GM12878 (cell line): ENCODE measurements at places on chromosomes 4 and X. TPM values are rescaled to one million over a fixed set of nuclear protein-coding genes. Genes with fewer than 3 reads are reported as not detected.

Gene AVPR2
- not detected in 2 replicates for total RNA-seq

Gene RTL9
- 0.19 and 0.21 TPM in 2 replicates for total RNA-seq

Gene BANK1
- 0.37 and 0.44 TPM in 2 replicates for total RNA-seq

Gene CXCL13
- not detected in 2 replicates for total RNA-seq

Gene DMRTC1
- not detected in 2 replicates for total RNA-seq

Gene AFP
- total RNA-seq, result 0.69 and 0.72 TPM in 2 replicates

Gene FDCSP
- total RNA-seq, result not detected in 2 replicates
